D341Med (cell line): ENCODE measurements at places on chromosomes 3 and 15.

DNA sequence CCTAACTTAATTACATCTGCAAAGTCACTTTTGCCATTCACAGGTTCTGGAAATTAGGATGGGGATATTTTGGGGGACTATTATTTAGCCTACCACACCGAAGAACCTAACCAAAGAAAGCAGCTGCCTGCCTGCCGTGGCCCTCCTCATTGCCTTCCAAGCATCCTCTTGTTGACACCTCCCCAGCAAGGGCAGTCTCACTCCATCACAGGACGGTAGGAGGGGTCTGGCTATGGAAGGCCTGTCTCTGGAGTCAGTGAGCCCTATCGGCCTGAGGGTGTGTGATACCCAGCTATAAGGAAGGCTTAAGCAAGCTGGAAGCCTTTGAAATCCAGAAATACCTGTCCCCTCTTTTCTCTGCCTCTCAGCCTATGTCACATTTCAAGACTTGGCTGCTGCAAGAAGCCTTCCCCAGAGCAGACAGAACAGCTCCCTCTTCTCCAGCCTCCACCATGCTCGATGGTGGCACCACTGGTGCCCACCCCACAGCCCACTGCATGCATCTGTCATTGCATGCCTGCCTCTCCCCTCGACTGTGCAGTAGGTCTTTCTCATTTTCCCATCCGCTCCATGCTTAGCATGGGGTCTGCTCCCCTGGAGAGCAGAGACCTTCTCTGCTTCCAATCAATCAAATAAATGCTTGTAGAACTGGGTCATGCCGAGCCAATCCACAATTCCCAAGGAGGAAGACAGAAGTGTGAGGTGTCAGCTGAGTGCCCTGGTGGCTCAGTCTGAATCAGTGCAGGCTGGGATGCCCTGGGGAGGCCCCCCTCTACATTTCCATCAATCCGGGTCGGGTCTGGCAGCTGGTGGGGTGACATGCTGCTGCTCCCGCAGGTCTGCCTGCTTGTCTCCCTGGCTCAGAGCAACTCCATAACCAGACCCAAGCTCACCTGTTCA, 23.9 kb upstream of the LOXL1 start:
- DNase-seq, result no peak

- no peak for DNase-seq
Observed at GRCh38 chr15:60626669-60627068, 147.7 kb upstream of the ICE2 start.

DNA sequence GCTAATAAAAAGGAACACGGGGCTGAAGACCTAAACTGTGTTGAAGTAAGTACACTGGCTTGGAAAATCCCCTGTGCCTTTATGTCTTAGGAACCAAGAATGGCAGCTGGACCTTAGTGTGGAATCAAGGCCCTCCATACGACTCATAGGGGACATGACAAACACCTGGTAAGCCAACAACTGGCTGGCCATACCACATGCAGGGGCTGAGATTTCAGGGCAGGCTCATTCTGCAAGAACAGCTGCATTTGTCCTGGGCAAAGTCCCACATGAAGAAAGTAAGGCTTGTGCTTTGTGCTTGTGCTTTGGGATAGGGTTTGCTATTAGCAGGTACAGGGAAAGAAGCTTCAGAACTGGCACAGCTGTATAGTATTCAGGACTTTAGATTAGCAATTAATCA, 18.0 kb downstream of the ETV5 start:
- no peak for DNase-seq

GRCh38 chr3:132289316-132289715, 27.9 kb upstream of the ACP3 start:
- no peak for DNase-seq

GRCh38 chr3:62500556-62501288, 127.4 kb upstream of the FEZF2 start:
- peak; percentile 57 for DNase-seq

DNA sequence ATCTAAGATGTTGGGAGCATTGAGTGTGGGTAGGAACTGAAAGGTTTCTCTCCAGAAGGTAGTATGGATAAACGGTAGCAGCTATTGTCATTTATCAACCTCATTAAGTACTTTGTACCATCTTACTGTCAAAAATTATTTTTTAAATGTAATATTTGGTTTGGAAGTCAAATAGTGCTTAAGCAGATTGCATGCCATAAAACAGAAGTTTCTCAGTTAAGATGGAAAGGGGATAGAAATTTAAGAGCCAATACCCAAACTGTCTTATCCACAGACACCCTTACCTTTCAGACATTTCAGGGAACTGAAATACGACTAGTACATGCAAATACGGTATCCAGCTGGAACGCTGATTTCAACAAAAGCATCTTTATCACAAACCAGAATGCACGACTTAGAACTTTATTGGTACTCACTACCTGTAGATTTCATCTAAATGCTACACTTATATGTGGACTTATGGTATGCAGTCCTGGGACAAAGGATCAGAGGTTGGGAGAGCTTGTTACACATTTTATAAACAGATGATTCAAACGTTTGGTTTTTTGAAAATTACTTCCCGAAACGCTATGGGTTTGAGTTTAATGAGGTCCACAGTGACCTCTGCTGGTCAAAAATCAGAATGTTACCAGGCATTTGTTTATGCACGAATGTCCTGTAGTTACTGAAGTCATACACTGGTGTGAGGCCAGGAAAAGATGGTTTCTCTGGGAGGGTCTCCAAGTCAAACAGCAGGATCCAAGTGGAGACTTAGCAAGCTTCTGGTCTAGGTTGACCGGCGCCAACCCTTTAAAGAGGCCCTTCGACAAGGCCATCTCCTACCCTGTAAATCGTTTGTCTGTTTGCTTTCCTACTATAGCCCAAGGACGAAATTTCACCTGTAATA, 45.7 kb upstream of the DUT start:
- DNase-seq, result peak; percentile 65
